ENCODE measurements at places on chromosomes 2 and 18. TPM values are rescaled to one million over a fixed set of nuclear protein-coding genes. Genes with fewer than 3 reads are reported as not detected.

The CCDC178 gene
- 3.1 TPM for total RNA-seq

The KRTCAP3 gene
- not detected for total RNA-seq

The CFC1 gene
- total RNA-seq: 0.55 TPM

The REG3G gene
- not detected for total RNA-seq

The TSPYL6 gene
- 0.44 TPM for total RNA-seq

All from camera-type eye (tissue), 1 donor.